Tibial artery (tissue), 4 donors: ENCODE measurements at places on chromosomes 3 and 15.

GRCh38 chr3:107861422-107861821 is 229.4 kb downstream of the CD47 start:
- no peak for DNase-seq

DNA sequence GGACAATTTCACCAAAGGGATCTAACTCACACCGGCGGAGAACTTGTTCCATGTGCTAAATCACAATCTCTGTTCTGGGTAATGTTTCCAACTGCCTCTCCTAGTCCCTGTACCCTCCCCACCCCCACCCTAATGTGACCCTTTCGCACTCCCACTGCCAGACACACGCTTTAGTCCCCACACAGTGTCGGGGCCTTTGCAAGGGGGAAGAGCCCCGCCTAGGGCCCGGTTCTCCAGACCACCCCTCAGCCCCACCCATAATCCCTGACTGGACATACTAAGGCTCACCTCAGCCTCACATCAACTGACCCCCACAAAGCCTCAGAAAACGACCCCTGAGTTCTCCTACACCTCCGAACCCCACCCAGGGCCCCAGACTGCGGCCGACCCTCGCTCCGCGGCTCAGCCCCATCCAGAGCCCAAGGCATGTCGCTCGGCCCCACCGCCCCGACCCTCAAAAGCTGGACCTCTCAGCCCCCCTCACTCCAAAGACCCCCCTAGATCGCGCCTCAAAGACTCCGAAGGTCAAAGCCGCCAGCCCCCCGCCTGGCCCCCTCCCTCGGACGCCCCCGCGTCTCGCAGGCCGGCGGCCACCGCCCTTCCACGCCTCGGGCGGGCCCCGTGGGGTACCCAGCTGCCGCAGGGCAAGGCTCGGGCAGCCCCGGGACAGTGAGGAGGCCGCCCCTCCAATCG is 72.0 kb upstream of the MAP4 start:
- no peak for DNase-seq

DNA sequence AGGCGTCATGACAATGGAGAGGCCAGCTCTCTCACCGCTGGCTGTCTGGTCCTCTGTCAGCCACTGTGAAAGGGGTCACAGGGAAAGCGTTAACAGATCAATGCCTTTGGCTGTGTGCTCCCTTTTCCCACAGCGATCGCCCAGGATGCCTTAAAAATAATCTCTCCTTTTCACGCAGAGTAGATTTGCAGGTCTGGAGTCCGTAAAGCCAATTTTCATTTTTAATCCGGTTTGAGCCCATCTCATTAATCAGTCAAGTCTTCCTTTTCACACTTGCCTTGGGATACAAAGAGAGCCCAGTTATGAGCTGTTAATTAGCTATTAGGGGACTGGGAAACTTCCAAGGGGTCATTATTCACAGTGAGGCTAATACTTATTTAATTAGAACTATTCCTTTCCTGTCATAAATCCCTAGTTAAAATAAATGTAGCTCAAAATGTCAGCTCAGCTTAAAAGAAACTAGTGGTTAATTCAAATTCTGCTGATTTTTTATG is 104.3 kb upstream of the RASGRP1 start:
- DNase-seq, result no peak

DNA sequence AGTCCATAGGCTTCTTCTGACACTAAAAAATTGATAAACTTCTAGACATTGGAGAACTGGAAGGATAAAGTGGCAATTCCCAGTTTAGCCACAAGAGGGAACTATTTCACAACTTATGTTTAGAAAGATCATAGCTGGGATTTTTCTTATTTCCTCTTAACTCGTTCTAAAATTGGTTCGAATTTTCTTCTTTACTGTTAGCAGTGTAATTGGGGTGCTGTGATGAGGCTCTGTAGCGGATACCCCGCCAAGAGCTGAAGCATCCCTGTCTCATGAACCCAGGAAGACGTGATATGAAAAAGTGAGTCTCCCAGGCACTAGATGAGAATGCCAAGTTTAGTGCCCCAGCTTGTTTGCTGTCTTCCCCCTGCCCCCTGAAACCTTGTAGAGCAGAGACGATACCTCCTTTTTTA is 85.1 kb downstream of the PDCD6IP start:
- no peak for DNase-seq
